ENCODE measurements at places on chromosomes 4 and X.

GRCh38 chrX:1453951-1454785 is 1.5 kb upstream of the ASMTL start:
- DNase-seq: peak; percentile 75

- DNase-seq: no peak
Observed at GRCh38 chrX:9681422-9681821, 84.2 kb downstream of the GPR143 start.

- DNase-seq: no peak
Observed at GRCh38 chr4:51906167-51906958, 63.4 kb downstream of the DCUN1D4 start.

GRCh38 chr4:16669036-16669435 is 229.4 kb downstream of the LDB2 start:
- no peak for DNase-seq

DNA sequence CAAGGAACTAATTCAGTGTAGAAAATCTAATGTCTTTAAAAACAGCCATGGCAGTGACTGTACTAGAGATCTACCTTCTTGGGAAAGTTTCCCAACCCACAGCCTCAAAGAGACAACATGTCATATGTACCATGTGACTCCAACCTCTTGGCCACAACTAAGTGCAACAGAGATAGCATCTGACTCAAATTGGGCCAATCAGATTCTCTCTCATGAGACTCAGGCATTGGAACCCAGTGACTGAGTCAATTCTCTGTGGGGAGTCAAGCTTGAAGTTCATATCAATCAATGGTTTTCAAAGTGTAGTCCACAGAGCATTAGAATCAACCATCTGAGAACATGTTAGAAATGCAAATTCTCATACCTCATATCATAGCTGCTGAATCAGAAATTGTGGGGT is 123.3 kb downstream of the MBNL3 start:
- DNase-seq: no peak

DNA sequence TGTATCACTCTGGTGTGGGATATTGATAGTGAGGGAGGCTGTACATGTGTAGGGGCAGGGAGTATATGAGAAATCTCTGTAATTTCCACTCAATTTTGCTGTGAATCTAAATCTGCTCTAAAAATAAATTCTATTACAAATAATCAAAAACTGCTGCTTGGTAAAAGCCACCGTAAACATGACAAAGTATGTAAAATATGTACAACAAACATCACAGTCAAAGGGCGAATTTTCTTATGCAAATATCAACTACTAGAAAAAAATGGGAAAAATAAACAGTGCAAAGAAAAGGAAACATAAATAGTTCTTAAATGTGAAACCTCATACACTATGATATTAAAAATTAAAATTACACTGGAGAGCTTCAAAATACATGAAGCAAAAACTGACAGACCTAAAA is 105.1 kb upstream of the DCLK2 start:
- DNase-seq: no peak

DNA sequence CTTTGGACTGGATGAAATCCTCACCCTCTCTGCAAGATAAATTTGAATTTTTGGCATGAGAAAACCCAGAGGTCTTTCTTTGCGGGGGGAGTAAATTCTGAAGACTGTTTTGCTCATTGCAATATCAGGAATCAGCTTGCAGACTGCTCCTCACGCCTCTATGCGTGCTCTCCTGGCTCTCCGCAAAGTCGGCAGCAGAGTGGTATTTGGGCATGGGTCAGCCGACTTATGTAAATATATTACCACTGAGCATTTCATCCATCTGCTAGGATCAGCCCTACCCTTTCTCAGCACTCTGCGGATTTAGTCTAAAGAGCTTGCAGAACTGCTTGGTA is 288.0 kb downstream of the ASMT start:
- DNase-seq: no peak

DNA sequence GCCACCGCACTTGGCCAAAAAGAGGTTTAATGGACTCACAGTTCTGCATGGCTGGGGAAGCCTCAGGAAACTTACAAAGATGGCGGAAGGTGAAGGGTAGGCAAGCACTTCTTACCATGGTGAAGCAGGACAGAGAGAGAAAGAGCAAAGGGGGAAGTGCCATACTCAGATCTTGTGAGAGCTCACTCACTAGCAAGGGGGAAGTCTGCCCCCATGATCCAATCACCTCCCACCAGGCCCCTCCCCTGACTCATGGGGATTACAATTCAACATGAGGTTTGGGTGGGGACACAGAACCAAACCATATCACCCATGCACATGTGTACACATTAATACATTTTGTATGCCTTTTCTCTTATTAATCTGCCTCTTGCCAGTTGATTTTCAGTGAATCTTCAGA is 77.2 kb upstream of the HSD17B10 start:
- no peak for DNase-seq

GRCh38 chr4:19748519-19749479 is 502.9 kb upstream of the SLIT2 start:
- DNase-seq: no peak

GRCh38 chr4:164501074-164501473 is 252.9 kb upstream of the SMIM31 start:
- no peak for DNase-seq

GRCh38 chr4:109826719-109827118 is 1.1 kb upstream of the RRH start:
- DNase-seq: no peak

- no peak for DNase-seq
Observed at GRCh38 chr4:87304745-87305432, 17.8 kb downstream of the HSD17B13 start.

DNA sequence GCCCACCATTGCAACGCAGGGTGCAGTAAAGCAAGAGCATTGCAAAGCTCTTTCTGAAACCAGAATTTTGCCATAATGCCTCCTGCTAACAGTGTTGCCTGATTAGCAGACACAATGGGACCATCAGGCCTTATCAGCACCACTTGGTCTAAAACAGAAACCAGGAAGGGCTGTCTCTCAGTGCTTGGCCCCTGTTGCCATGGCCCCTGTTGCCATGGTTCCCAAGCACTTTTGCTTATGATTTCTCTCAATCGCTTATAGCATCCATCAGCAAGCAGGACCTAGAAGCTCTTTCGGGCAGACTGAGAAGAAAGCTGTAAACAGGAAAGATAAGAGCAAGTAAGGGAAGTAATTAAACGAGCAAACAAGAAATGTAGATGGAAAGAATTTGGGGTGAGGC is 36.8 kb downstream of the RTL5 start:
- peak; percentile 59 for DNase-seq

DNA sequence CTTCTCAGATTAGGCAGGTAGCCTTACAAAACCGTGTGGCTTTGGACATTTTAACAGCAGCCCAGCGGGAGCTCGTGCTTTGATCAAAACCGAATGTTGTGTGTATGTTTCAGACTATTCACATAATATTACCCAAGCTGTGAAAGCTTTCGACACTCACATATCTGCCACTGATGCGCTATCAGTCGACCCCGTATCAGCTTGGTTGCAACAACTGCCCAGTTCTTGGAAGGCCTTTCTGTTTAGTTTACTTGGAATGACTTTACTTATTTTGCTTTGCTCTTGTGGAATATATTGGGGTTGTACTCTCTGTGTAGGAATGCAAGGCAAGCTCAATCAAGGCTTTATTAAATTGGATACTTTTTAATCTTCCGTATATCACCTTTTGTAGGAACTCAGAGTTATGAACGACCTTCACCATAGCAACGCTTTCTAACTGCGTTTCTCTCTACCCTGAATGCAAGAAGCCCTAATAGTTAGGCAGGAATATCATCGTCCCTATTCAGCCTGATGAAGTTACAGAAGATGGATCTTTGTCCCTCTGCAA is 107.5 kb downstream of the GLUD2 start:
- no peak for DNase-seq

- no peak for DNase-seq
Observed at GRCh38 chr4:172648471-172648870, 520.1 kb upstream of the GALNT7 start.

DNA sequence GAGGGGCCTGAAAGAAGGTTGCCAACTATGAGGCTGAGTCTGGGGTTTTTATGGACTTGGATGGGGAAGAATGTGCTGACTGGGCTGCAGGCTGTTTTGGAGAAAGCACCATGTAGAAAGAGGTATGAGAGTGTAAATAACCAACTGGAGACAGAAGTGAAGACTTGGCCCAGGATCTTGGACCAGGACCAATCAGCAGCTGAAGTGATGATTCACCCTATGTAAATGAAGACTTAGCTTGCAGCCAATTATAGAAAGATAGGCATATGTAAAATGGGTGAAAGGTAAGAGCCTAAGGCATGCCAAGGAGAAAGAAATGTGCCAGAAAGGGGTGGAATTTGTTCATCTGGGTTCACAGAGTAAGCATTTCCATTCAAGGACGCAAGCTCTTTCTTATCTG is 856.7 kb upstream of the PRKX start:
- no peak for DNase-seq

DNA sequence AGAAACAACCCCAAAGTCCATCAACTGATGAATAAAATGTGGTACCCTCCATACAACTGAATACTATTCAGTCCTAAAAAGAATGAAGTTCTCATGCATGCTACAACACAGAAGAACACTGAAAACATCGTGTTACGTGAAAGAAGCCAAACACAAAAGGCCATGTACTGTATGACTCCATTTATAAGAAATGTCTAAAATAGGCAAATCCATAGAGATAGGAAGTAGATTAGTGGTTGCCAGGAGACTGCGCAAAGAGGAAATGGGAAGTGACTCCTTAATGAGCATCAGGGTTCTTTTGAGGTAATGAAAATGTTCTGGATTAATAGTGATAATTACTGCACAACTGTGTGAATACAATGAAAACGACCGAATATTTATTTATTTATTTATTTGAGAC is 23.4 kb downstream of the FBXW7 start:
- no peak for DNase-seq

Data from head of caudate nucleus (tissue), 42 donors.